Tongue (tissue), 3 donors: ENCODE measurements at places on chromosomes 6 and 20. TPM values are rescaled to one million over a fixed set of nuclear protein-coding genes. Genes with fewer than 3 reads are reported as not detected.

ASIP gene
- total RNA-seq = not detected

KCNQ5 gene
- total RNA-seq = 6.5 TPM

PPIL6 gene
- 10.9 TPM for total RNA-seq

PRND gene
- total RNA-seq = 34.1 TPM

HLA-DQA2 gene
- 0.31 TPM for total RNA-seq

ZNF322 gene
- total RNA-seq = 21.6 TPM

PTCHD4 gene
- total RNA-seq = 1.4 TPM

OXT gene
- total RNA-seq = not detected

HSPA12B gene
- total RNA-seq = 26.7 TPM

CLDN20 gene
- not detected for total RNA-seq

TCF15 gene
- total RNA-seq = 4.0 TPM

RFX6 gene
- total RNA-seq = not detected

TFAP2D gene
- not detected for total RNA-seq

SSTR4 gene
- total RNA-seq = not detected

HLA-DQB1 gene
- total RNA-seq = not detected

PPP1R14C gene
- 42.3 TPM for total RNA-seq

INSM1 gene
- not detected for total RNA-seq

CGA gene
- 1.9 TPM for total RNA-seq

CRISP3 gene
- total RNA-seq = 100 TPM

SLC35F1 gene
- total RNA-seq = 6.3 TPM

RAET1L gene
- total RNA-seq = 3.3 TPM

HBS1L gene
- total RNA-seq = 98.5 TPM

FAM8A1 gene
- 34.5 TPM for total RNA-seq

TMEM14A gene
- total RNA-seq = 25.4 TPM

ARMH2 gene
- total RNA-seq = not detected

WFDC12 gene
- total RNA-seq = not detected

PIGU gene
- total RNA-seq = 8.8 TPM

SYCP2 gene
- total RNA-seq = 6.6 TPM

CST4 gene
- total RNA-seq = not detected

MUC21 gene
- total RNA-seq = 6.9 TPM

ZNF391 gene
- 6.2 TPM for total RNA-seq
